H9 (cell line): ENCODE measurements at places on chromosomes 7 and 10. TPM values are rescaled to one million over a fixed set of nuclear protein-coding genes. Genes with fewer than 3 reads are reported as not detected.
A peak's percentile ranks its signal among the peaks of the same experiment; 100 is the strongest.

DNA sequence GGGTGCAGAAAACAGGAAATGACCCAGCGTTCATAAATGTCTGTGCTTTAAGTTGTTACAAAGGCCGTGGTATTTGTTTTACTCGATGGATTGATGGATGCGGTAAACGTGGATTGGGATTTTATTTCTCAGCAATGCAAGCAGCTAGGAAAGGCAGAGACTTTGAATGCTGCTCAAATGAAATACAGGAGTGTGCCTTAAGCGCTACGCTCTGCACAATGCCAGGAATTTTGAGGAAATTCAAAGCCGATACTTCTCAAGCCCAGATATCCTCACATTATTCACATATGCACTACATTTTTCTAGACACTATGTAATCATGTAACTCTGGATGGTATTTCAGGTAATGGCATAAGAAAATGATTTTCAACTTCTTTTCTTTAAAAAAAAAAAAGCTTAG lies 514.3 kb upstream of the ADARB2 start:
- no peak for DNase-seq

DNA sequence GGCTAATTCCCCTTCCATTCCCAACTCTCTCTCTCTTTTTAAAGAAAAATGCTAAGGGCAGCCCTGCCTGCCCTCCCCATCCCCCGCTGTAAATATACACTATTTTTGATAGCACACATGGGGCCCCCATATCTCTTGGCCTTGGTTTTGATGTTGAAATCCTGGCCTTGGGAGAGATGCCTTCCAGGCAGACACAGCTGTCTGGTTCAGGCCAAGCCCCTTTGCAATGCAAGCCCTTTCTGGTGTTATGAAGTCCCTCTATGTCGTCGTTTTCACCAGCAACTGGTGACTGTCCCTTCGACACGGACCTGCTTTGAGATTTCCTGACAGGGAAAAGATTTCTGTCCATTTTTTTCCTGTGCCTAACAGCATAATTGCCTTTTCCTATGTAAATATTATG lies 3.0 kb downstream of the ADRA2A start:
- DNase-seq: no peak

The CLDN4 gene
- 15.5 and 15.6 TPM in 2 replicates for total RNA-seq

The OR2A1 gene
- total RNA-seq: not detected in 2 replicates

- DNase-seq: no peak
These were observed 271.9 kb downstream of the PLXDC2 start for GRCh38 chr10:20088061-20088701.

The DBF4 gene
- 75.9 TPM in 2 replicates for total RNA-seq

The FKBP6 gene
- not detected in 2 replicates for total RNA-seq

- DNase-seq: no peak
These were observed 34.9 kb downstream of the FAM171A1 start for GRCh38 chr10:15336211-15336610.

- no peak for DNase-seq
These were observed 38.1 kb upstream of the XPNPEP1 start for GRCh38 chr10:109961174-109962001.

- DNase-seq: no peak
These were observed 113.4 kb downstream of the GPR37 start for GRCh38 chr7:124652237-124652636.

The COPS6 gene
- total RNA-seq: 140 and 144 TPM in 2 replicates

GRCh38 chr10:16999665-17000451 lies 129.8 kb downstream of the CUBN start:
- no peak for DNase-seq

The C10orf67 gene
- total RNA-seq: not detected in 2 replicates

DNA sequence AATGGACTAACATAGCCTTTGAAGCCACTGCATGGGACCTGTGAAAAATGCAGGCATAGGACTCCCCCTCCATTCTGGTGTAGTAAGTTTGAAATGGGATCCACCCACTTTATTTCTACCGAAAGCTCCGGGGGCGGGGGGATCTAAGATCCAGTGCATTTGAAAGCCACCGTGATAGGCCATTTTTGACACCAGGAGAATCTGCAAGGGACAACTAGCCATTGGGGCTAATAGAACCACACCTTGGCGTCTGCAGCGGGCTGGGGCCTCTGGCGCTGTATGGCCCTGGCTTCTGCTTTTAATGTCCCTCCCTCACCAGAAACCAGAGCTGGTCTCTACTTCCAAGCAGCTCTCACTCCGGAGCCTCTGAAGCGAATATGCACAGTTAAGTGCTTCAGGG lies 60.1 kb upstream of the GPR26 start:
- no peak for DNase-seq

The PTPRZ1 gene
- total RNA-seq: 69.5 and 74.2 TPM in 2 replicates

DNA sequence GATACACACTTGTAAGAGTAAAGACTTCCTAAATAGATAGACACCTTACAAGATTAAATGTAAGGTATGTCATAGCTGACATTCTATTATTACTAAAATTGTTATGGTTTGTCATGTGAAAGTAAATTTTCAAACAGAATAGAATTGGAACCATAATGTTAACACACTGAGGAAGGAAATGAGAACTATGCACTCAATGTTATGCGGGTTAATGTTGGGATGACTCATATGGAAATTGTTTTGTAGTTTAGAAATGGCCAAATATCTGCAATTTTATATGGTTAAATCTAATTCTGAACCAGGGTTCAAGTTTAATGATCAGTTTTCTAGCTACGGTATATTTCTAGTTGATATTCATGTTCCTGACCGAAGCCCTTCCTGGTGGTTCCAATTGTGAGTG lies 214.2 kb upstream of the ADO start:
- no peak for DNase-seq

GRCh38 chr7:12173671-12174070 lies 37.4 kb upstream of the TMEM106B start:
- DNase-seq: no peak

The NEUROG3 gene
- total RNA-seq: not detected in 2 replicates

DNA sequence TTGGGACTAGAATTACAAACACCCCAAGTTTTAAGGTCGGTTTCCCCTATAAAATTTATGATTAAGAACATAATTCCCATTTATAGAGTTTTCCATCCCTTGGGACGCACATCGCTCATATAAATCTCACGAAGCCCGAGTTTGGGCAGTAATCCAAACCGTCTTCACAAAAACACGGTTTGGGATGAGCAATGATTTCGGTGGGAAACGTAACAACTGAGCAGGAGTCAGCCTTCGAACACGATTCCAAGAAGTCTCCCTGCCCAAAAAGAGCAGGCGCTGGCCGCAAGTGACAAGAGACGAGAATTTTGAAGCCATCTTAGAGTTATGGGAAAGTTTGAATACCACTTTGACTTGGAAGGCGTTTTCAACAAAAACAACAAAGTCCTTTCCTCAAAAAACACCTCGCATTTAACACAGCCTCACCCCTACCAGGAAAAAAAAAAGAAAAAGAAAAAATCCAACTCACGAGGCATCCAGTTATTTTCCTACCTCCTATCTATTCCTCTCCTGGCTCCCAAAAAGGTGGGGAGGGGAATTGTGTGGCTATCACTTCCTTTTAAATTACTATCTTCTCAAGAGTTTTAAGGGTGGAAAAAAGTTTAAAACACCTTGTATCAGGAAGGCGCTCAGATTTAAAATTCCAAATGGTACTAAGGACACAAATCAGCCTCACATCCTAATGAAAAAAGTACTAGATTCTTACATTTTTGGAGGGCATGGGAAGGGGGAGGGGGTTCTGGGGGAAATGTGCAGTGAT lies 1.6 kb downstream of the SEPHS1 start:
- DNase-seq: no peak

DNA sequence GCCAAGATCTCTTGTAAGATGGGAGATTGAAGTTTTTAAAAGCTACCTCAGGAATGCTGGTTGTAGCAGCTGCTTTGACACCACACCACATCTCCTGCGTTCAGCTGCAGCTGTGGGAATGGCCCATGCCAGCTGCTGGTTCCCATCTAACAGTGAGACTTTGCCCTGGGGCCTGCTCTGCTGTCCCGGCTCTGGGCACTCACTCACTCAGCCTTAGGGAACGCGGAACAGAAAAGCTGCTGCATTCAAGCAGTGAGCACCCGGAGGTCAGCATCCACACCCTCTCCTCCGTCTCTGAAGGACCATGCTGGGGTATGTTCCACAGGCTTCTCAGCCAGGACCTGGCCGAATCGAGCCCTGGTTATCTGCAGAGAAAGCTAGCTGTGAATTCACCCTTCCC lies 197.1 kb upstream of the CXCL12 start:
- DNase-seq: no peak

GRCh38 chr7:28804990-28805389 lies 153.1 kb downstream of the TRIL start:
- no peak for DNase-seq

DNA sequence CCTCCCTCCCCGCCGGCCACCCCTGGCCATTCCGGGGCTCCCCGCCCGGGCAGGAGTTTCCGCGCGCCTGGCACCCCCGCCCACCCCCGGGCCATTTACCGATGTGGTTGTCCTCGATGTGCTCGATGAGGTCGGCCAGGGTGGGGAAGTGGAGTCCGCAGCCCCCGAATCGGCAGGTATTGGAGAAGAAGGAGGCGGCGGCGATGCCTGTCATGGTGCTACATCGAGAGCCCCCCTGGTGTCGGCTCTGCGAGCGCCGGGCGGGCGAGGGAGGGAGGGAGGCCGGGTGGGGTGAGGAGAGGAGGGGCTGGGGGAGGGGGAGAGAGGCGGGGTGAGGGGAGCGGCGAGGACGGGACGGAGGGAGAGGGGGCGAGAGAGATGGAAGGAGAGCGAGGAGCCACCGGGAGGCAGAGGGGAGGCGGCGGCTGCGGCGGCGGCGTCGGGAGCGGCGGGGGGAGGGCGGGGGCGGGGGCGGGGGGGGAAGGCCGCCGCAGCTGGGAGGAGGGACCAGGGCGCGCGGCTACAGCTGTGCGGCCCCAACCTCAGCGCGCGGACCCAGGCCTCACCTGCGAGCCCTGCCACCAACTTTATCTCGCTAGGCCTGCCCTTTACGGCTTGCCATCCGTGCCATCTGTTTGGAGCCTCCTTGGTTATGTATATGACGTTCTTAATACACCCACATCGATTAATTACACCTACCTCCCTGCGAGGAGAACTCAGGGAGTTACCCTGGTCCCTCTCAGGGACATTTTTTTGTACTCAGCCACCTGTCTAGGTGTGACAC lies at the start of gene JAZF1:
TSS of gene JAZF1 (minus strand) at position 432 of the 784 bp plus-strand sequence.
- peak; percentile 88 for DNase-seq

- DNase-seq: peak; percentile 68
These were observed 29.4 kb upstream of the AMPH start for GRCh38 chr7:38660427-38661099.

- DNase-seq: no peak
These were observed 27.6 kb upstream of the TAS2R16 start for GRCh38 chr7:123023126-123023525.

GRCh38 chr10:31157123-31158010 lies 125.7 kb upstream of the ZNF438 start:
- DNase-seq: no peak

DNA sequence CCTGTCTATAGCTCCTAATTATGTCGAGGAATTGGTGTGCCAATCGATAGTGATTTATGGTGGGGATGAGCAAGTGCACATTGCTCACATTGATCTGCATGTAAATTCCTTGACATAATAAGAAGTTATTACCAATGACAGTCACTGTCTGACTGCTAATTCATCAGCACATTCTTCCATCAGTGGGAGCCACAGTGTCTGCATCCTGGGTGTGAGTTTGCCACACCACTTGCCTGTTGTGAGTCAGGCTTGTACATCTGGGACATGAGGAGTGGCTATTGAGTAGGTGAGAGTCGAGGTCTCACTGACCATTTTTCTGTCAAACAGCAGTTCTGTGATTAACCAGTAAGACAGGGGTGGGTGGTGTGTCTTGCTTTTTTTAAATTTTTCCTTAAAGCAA lies 263.4 kb downstream of the LRMDA start:
- no peak for DNase-seq
